ENCODE measurements at places on chromosomes 16 and 17.

- DNase-seq = peak; percentile 77
These were observed 432 bp downstream of the ZNF276 start for GRCh38 chr16:89721546-89722391.

GRCh38 chr16:72468582-72468981, 296.6 kb upstream of the PMFBP1 start:
- no peak for DNase-seq

DNA sequence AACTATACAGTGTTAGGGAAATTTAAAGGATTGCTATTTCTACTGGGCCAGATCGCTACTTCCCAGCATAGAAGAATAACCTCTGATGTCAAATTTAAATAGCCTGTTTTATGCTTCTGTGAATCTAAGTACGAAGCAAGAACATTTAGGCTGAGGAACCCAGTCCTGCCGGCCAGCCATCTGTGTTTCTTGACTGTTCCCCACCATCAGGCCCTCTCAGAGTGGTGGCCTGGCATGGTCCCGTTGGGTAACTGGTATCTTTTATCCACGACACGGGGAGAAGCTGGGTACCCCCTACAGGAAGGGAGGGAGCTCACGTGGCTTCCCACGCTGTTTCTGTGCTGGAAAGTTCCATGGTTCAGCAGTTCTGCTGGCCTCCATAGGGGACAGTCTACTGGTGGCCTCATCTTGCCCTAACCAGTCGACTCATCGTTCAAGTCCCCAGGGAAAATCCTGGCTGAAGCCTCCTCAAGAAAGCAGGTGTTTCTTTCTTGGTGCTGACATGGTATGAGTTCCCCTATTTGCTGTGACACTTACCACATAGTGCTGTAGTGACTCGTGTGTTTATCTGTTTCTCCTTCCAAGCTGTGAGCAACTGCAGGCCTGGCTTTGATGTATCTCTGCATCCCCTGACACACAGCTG, 201.7 kb upstream of the NLRP1 start:
- DNase-seq = no peak

GRCh38 chr17:64555281-64555680, 48.5 kb downstream of the CEP95 start:
- no peak for DNase-seq

- DNase-seq = no peak
These were observed 14.1 kb downstream of the DHRS7B start for GRCh38 chr17:21140911-21141310.

GRCh38 chr17:77928519-77929179, 29.9 kb upstream of the TNRC6C start:
- no peak for DNase-seq

DNA sequence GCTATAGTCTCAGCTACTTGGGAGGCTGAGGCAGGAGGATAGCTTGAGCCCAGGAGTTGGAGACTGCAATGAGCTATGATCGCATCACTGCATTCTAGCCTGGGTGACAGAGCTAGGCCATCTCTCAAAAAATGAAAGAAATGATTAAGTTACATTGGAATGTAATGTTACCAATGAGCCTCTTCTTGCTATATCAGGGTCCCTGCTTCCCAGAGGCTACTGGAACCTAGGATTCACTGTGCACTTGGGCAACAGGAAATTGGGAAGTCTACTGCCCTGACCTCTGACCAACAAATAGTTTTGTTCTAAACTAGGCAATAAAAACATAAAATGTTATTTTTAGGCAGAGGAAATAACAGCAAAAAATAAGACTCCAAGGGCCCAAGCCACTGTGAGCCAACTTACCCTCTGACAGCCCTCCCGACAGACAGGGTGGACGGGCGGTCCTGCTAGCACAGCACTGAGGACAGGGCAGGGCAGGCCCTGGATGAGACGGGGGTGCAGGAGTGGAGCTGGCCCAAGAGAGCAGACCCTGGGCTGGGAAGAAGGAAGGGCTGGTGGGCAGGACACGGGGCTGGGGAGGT, 27.5 kb downstream of the NSMCE1 start:
- no peak for DNase-seq

- no peak for DNase-seq
These were observed 54.3 kb upstream of the JPH3 start for GRCh38 chr16:87548046-87548445.

DNA sequence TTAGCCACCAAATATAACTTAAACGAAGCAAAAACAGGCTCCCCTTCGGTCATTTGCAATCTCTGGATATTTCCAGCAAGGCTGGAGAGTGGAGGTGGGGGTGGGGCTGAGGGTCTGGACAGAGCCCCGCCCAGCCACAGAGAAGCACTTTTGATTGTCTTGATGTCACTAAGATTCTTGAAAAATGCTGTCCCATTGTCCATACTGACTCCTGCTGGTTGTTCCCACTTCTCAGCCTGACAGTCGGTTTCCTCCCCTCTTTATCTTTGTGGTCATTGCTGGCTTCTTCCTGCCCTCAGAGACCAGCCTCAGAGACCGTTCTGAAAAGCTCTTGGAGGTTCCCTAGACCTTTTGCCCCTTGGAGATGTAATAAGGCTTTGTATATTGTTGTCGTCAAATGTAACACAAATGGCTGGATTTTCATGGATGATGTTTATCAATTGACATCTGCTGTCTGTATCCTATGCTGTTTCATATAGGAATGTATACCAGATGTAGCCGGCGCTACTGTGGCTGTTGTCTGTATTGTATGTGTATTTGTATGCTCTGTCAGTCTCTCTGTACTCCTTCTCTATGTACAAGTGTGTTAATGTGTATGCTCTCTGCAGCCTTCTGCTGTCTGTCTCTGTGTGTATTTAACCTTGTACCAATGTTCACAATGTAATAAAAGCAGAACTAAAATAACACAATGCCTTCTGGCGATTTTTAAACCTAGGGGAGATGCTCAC, 94.8 kb upstream of the DNAH9 start:
- DNase-seq = no peak

- no peak for DNase-seq
These were observed 18.4 kb downstream of the G6PC1 start for GRCh38 chr17:42918902-42919521.

DNA sequence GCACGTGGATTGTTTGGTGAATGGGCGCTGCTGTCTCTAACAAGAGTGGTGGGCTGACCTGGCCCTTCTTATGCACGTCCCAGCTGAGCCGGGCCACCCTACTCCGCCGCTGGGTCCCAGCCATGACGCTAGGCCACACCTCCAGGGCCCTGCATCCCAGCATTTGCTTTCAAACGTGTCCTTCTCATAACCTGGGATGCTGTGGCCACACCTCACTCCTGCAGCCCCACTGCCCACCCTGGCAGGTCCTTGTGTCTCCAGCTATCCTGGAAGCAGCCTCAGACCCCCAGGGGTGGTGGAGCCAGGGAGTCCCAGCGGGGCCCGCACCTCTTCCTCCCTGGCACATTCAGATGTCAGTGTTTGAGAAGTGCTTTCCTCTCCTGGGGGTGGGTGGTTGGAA, 168.6 kb downstream of the IRF8 start:
- no peak for DNase-seq

DNA sequence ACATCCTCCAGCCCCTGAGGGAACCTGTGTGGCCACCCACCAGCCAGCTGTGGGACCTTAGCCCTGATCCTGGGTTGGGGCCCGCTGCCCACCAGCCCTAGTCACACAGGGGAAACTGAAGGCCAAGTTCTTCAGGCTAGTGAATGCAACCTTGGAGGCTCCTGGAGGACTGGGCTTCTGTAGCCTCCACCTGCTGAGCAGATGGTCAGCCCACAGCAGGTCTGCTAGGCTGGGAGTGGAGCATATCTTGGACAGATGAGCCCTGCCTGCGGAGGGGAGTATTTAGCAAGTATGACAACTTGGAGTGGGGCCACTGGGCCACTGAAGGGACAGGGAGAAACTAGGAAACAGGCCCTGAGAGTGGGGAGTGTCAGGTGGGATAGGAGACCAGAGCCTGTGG, 4.1 kb downstream of the DPEP3 start:
- no peak for DNase-seq

DNA sequence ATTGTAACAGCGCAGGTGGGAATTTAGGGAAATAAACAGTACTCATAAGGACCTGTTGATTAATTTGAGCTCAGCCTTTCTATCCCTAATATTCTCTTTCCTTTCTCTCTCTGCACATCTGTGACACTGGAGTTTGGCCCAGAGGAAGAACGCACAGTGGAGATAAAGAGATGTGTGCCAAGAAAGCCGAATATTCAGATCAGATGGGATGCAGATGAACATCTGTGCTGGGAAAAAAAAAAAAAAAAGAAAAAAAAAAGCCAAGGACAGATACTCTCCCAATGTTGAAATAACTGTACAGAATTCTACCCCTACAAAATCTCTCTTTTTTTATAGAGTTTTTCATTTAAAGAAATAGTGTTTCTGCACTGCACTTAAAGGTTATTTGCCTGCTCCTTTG, 485.4 kb downstream of the KCNJ2 start:
- DNase-seq = no peak

DNA sequence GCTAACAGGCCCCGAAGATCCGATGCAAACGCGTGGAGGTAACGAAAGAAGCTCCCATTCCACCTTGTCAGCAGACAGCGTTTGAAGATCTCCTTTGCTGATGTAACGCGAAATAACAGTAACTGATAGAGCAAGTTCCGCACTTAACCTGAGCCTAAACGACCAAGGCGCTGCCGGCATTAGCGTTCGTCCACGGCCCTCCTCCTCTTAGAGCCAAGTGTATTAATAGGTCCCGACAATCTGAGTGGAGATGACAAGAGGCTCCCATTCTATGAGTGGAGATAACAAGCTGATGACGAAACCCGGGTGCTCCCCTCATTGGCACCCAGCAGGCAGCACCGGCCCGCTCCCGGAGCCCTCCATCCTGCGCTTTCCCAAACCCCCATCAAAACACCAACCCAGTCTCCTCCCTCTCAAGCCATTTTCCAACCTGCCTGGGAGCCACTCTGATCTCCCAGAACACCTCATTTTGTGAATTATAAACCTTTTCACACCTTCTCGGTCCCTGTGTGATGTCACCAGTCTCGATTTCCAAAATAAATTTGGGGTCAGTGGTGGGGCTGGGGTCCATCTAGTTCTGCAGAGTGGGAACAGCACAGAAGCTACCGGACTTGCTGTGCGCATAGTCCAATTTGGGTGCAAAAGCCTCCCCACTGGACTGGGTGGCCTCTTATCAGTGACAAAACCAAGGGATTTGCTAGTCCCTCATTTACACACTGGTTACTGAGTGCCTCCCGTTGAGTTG, 35.4 kb upstream of the ARL4D start:
- no peak for DNase-seq

DNA sequence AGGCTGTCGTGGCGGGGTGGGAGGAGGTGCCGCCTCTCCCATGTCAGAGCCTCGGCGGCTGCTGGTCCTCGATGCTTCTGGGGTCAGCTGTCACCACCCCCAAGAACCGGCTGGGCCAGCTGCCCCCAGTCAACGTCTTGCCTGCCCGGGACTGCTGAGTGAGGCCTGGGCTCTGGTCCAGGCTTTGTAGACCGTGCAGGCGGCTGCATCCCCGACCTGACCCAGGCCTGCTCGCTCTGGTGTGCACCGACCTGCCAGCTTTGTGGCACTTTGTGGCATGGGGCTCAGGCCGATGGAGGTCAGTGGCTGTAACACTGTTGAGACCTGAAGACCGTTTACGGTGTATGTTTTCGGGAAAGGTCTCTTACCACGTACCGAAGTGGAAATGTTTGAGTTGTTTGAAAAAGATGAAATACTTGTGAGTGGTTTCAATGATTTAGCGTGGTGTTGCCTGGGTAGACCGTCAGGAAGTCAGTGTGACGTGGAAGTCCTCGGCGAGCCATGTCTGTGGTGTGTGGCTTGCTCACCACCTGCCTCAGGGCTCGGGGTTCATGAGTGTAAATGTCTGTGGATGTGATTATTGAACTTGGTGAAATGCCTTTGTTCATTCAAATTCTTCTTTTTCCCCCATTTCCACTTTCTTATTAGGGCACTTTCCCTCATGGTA, 53.2 kb upstream of the ZNF750 start:
- DNase-seq = no peak

DNA sequence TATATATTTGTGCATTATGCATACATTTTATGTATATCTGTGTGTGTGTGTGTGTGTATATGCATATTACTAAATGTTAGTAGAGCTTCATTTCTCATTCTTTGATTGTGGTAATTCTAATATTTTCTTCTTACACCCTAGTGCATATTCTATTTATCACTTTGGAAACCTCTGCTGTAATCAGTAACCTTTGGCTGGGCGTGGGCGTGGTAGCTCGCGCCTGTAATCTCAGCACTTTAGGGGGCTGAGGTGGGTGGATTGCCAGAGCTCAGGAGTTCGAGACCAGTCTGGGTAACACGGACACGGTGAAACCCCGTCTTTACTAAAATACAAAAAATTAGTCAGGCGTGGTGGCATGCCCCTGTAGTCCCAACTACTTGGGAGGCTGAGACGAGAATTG, 26.9 kb downstream of the CPSF4L start:
- no peak for DNase-seq

- DNase-seq = no peak
These were observed 90.5 kb downstream of the SEC14L1 start for GRCh38 chr17:77231076-77231871.

DNA sequence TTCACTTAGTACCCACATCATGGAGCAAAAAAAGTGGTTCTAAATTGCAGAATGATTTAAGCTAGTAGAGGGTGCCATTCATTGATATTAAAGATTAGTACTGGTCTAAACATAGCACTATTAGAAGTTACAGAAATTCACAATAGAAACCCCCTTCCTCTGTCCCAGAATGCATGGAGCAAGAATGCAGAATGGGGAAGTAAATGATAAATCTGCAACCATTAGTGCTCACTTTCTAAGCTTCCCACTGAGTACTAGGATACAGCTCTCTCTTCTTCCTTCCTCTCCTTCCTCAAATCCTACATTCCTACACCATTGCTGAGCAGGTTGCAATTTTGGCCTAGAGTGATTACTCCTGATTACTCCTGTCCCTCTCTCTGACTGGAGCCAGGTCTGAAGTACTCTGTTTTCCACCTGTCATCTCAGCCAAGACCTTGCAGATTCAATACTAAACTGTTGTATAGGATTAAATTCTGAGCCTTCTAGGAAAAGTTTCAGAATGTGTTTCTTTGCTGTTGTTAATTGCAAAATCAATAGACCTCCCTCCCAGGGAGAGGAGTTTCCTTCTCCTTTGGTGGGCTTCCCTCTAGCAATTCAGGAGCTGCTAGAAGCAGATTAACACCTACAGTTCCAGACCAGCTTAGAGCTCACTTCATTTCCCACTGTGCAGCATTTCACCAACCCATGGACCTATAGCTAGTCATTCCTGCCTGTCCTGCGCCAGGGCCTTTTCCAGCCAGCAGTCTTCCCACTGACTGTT, 165.5 kb upstream of the TBX2 start:
- DNase-seq = peak; percentile 63

DNA sequence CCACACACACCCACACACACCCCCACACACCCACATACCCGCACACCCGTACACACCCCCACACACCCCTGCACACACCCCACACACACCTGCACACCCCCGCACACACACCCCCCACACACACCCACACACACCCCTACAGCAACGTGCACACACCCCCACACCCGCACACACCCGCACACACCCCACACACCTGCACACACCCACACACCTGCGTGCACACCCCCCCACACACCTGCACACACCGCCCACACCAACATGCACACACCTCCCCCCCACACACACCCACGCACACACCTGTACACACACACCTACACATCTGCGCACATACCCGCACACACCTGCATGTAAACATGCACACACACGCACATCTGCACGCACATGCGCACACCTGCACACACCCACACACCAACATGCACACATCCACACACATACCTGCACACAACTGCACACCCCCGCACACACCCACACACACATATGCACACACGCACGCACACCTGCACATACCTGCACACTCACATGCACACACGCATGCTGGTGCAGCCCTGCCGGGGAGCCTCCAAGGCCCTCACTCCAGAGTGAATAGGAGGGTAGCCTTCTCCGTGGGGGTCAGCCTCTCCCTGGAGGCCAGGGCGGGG, 7.5 kb downstream of the ASPSCR1 start:
- DNase-seq = no peak

- DNase-seq = peak; percentile 86
These were observed 17.1 kb downstream of the TBX2 start for GRCh38 chr17:61416540-61417363.

All from Kasumi-1 (cell line).